Activated naive CD4-positive, alpha-beta T cell treated with Interleukin-2 at 50 U/mL for 16 hours (primary cell): ENCODE measurements at places on chromosomes 1 and 21.

DNA sequence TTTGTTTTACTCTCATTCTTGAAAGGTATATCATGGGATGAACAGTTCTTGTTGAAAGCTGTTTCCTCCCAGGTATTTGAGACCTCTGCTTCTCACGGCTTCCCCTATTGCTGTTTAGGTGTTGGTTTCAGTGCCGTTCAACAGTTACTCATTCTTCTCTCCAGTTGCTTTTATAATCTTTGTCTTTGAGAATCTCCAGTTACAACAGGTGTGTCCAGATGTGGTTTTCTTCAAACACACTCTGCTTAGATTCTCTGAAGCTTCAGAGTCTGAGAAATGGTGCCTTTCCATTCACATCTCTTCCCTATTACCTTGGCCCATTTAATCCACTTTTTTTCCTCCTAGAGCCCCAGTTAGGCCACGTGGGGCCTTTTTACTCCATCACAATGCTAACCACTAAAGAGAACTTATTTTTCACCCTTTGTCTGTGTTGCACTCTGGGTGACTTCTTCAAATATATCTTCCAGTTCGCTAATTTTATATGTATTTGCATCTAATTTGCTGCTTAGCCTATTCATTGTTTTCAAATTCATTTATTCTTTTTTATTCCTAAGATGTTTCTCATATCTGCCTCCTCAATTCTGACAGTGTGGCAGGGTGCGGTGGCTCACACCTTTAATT, 46.7 kb upstream of the SLC19A1 start:
- DNase-seq, result no peak

GRCh38 chr1:96049759-96050409, 671.7 kb upstream of the PTBP2 start:
- DNase-seq, result no peak

DNA sequence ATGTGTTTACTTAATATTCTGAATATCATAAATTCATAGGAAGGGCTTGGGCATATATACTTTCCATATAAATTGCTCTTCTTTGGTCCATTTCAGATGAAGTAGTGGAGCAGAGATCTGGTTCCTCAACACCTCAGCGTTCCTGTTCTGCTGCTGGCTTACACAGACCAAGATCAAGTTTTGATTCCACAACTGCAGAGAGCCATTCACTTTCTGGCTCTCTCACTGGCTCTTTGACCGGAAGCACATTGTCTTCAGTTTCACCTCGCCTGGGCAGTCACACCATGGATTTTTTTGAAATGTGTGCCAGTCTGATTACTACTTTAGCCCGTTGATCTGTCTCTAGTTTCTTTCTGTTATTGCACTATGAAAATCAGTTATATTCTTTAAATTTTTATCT, 62.3 kb downstream of the PRKAA2 start:
- no peak for DNase-seq

- DNase-seq, result no peak
Observed at GRCh38 chr1:24417681-24418080, 2.1 kb downstream of the NIPAL3 start.

- DNase-seq, result no peak
Observed at GRCh38 chr1:32926562-32926961, 25.4 kb upstream of the TMEM54 start.

DNA sequence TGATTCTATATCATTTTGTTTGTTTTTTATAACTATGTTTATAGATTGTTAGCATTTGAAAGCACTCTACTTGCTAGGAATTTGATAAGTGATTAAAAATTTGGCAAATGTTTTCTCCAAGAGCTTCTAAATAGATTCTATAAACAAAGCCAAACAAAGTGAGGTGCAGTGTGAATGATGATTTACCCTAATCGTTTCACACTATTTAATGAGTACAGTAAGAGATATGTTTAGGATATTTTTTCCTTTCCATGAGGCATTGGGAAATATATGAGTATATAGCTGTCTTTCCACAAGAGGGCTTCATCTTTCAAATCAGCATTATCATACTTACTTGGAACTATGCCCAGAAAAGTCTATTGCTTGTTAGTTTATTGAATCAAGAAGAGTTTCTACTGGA, 277.0 kb upstream of the BRINP3 start:
- DNase-seq, result no peak
